ENCODE measurements at places on chromosomes 5 and 9.

DNA sequence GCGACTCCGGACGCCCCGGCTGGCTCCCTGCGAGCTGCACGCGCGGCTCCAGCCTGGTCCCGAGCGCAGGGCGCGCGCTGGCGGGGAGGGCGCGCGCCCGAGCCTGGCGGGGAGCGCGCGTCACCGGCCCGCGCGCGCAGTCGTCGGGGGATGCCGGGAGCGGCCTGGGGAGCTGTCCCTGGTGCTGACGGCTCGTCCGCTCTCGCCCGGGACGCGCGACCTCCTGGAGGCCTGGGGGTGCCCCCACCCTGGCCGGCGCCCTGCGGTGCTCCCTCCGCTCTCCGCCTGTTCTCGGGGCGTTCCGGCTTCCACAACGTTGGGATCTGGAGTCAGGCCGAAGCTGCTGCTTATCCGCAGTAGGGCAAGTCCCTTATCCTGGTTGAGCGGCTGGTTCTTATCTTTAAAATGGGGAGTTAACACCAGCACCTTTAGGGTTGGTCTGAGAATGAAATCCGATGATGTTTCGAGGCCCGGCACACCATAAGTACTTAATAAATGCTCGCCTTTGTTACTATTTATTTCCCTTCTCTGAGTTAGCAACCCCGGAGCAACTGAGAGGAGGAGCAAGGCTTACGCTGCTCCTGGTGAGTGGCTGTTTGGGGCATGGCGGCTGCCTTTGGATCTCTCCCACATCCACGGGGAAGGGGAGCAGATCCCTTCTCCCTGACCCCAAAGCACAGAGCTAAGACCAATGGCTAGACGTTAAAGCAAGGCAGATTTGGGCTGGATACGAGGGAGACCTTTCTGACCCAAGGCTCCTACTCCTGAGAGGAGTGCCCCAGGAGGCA is at the start of gene FAM163B:
Gene FAM163B, minus strand, starts transcription at position 79 of the 788 bp plus-strand sequence. CDS start 29,166 bp downstream, outside the sequence.
- no peak for DNase-seq

DNA sequence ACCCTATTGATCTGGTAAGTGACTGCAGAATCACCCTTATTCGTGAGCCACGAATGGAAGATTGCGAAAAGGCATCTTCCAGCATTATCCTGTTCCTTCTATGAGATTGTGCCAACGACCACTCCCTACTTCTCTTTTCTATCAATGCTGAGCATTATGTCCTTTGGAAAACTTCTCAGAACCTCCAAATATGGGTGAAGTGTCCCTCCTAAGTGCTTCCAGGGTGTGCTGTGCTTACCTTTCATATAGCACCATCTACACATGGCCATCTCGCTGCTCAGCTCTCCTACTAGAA is 14.7 kb upstream of the LCP2 start:
- no peak for DNase-seq

DNA sequence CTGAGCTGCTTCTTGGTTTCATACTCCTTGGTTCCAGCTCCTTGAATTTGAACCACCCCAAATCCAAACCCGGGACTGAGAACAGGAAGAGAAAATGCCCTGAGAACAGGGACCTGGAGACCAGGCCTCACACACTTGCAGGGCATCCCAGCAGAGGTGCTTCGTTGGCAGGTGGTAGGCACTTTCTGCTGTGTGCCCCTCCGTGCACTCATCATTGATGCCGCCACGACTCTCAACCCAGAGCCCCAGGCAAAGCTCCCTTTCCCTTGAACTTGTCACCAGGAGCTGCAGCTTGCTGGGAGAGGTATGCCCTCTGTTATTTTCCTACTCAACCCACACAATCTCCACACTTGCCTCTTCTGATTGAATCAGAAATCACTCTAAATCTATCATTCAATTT is 217.8 kb upstream of the IRX1 start:
- peak; percentile 28 for DNase-seq

- no peak for DNase-seq
These were observed 40.6 kb downstream of the TMEM174 start for GRCh38 chr5:73213566-73213998.

GRCh38 chr5:31153521-31153920 is 40.0 kb upstream of the CDH6 start:
- DNase-seq, result no peak

GRCh38 chr5:66338828-66339227 is 194.7 kb downstream of the SREK1 start:
- DNase-seq, result no peak

- no peak for DNase-seq
These were observed 506.9 kb downstream of the TLE1 start for GRCh38 chr9:81182431-81182830.

- no peak for DNase-seq
These were observed 78.3 kb downstream of the DMAC1 start for GRCh38 chr9:7721291-7721690.

DNA sequence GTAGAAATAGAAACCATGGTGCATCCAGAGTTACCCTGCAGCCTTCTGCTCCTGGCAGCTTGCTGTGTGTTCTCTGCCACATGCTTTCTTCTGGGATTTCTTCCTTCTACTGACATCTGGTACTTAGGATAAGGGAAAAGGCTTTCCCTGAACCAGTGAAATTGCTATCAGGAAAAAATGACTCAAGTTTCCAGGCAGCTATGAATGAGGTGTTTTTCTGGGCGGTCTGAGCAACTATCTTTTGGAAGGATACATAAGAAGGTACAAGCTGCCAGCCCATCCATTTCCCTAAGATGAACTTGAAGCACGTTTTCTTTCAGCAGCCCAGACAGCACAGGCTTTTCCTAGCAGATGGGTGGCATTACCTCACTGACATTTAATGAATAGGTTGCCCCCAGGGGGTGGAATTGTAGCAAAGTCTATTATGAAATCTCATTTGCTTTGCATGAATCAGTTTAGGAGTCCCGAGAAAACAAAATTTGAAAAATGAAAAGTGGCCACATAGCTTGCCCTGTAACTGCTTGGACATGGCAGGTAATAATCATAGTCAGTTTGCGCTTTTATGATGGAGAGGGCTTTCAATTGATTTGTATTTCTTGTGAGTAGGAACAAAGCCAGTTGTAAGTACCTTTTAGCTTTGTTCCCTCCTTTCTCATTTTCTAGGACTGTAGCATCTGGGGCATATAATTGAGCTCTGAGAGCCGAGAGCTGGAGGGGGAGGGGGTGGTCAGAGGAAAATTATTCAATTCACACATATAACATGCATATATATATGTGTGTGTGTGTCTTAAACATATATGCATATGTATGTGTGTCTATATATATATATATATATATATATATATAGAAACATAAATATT is 108.5 kb downstream of the C9orf152 start:
- no peak for DNase-seq

DNA sequence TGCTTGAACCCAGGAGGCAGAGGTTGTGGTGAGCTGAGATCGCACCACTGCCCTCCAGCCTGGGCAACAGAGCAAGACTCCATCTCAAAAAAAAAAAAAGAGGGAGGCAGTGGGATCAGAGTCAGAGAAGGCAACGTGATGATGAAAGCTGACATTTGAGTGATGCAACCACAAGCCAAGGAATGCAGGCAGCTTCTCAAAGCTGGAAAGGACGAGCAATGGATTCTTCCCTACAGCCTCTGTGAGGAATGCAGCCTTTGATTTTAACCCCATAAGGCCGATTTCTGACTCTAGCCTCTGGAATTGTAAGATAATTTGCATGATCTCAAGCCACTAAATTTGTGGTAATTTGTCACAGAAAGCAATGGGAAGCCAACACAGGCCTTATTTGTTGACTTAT is 9.8 kb downstream of the TGFBI start:
- DNase-seq, result no peak

DNA sequence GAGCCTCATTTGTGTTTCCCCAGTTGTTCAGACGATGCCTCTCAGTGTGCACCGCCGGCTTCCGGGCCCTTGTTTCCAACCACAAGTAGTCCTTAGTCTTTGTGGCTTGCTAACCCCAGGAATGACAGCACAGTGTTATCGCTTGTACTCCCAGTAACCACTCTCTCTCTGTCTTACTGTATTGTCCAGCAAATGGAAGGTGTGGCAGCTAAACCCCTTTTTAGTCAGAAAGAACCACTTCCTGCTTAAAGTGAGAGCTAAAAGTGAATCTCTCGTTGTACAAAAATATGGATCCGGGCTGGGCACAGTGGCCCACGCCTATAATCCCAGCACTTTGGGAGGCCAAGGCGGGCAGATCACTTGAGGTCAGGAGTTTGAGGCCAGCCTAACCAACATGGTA is 61.3 kb downstream of the ENC1 start:
- DNase-seq, result no peak

DNA sequence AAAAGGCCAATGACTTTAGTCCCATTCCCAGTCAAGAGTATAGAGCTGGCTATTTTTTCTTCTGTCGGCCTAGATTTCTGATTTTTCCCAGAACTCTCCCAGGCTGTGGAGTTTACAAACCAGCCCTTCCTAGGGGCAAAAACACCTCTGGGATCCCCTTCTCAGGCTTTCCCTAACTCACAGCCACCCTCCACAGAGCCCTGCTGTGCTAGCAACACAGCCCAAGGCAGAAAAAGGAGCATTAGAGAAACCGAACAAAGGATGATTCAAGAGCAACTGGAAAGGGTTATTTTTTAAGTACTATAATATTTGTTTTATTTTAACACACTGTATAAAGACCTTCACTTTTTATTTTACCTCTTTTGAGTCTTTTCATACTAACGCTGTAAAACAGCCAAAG is 234.8 kb downstream of the GLIS3 start:
- no peak for DNase-seq

- DNase-seq, result no peak
These were observed 33.5 kb upstream of the PRR16 start for GRCh38 chr5:120430572-120430971.

Measured in suprapubic skin (tissue), 4 donors.